Effector CD4-positive, alpha-beta T cell (primary cell): ENCODE measurements at places on chromosomes 4 and X.

DNA sequence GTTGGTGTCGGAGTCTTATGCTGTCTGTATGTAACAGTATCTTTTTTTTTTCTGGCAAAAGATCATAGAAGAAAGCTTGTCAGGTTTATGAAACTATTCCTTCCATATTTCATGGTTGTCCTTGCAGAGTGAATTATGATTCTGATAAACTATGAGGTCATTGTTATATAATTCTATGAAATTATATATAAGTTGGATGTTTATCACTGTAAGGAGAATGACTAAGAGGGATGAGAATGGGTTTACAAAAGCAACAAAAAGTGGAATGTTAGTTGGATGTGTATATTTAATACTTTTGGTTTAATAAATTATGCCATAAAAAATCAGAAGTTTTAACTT, 43.1 kb downstream of the RAPGEF2 start:
- DNase-seq = no peak

GRCh38 chr4:150231107-150231770, 153.0 kb downstream of the DCLK2 start:
- DNase-seq = no peak

GRCh38 chr4:40363382-40363920, 28.3 kb downstream of the CHRNA9 start:
- DNase-seq = no peak

- DNase-seq = no peak
Measured at GRCh38 chrX:13369256-13370030, 49.6 kb upstream of the ATXN3L start.

DNA sequence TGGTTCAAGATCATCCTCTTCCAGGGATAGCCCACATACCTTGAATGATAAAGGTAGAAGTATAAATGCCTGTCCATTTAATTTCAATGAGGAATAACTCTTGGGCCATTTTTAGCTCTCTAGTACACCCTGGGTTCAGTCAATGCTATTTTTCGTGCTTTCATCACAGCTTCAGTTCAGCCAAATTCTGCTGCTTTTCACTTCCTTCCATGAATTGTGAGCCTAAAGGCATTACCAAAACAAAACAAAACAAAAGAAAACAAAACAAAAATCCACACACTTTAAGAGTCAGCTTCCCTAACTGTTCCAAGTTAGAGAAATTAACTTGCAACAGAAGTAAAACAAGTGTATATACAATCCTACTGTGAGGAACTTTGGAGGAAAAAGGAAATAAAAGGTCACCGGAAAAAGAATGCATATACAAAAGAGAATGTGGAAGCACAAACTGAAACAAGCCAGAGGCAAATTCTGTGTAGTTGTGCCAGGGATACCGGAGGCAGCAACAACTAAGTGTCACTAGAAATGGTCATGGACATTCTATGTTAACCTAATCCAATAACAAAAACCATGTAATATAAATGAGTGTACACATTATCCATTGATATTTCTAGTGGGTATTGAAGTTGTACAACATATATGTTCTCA, 423.1 kb downstream of the KCTD8 start:
- no peak for DNase-seq

- DNase-seq = no peak
Measured at GRCh38 chr4:127667116-127667515, 34.4 kb downstream of the INTU start.

GRCh38 chr4:153589703-153590595, 94.1 kb upstream of the TLR2 start:
- DNase-seq = no peak

DNA sequence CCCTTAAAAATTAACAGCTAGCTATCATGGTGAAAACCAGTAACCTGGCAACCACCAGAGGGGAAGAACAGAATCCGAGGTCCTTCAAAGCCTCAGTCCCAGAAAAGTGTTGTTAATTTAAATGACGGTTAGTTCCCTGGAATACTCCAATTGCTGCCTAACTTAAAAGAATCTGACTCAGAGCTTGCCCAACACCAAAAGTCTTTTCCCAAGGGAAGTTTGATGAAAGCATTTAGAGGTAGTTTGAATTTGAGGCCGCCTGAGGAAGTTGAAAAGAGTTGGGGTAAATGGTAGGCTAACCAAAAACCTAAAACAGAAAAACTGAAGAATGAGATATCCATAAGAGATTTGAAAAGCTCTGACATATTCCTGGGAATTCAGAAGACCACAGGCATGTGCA, 46.6 kb downstream of the IL13RA2 start:
- no peak for DNase-seq

GRCh38 chrX:4268676-4269075, 555.2 kb upstream of the PRKX start:
- no peak for DNase-seq

- no peak for DNase-seq
Measured at GRCh38 chrX:73944563-73944908, 359.4 kb upstream of the ZCCHC13 start.

DNA sequence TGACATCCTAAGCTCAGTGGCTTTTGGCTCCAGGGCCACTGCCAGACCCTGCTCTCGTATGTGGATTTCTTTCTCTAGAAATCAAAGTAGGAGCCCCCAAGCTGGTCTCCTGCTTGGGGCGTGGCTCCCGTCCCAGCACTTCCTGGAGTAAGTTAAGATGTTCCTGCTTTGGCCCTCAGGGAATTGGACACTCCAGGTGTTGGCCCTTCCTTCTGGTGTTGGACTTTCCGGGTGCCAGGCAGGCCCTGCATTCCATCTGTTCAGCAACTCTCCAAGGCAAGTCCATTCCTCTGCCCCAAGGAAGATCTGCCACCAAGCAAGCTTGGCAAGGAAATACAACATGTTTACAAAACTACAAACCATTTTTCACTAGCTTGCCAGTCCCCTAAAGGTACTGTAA, 22.1 kb upstream of the GPC4 start:
- DNase-seq = no peak

- no peak for DNase-seq
Measured at GRCh38 chr4:7770224-7771050, 169.2 kb downstream of the AFAP1 start.

GRCh38 chrX:153064061-153064460, 7.8 kb downstream of the PNMA3 start:
- no peak for DNase-seq

DNA sequence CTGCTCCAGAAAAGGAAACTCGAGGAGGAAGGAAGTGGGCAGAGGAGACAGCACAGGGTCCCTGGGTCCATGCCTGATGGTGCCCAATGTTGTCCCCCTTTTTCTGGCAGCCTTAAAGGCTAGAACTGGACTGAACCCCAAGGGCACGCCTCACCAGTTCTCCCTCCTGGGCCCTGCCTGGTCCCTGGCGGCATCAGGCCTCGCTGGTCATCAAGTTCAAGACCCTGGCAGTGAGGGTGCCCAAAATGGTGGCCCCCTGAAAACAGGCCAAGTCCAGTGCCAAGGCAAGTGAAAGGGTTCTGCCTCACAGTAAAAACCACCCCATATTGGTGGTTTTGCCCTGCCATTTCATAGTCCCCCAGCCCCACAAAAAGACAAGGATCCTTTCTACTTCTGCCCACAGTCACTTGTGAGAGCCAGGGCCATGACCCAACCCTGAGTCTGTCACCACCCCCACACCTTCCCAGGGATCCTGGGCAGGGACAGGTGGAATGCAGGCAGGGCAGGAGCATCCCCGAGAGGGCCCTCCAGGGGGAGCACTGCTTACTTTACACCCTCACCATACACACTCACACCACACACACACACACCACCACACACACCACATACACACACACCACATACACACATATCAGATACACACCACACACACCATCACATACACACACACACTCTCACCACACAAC, 107.6 kb downstream of the DCTD start:
- no peak for DNase-seq

DNA sequence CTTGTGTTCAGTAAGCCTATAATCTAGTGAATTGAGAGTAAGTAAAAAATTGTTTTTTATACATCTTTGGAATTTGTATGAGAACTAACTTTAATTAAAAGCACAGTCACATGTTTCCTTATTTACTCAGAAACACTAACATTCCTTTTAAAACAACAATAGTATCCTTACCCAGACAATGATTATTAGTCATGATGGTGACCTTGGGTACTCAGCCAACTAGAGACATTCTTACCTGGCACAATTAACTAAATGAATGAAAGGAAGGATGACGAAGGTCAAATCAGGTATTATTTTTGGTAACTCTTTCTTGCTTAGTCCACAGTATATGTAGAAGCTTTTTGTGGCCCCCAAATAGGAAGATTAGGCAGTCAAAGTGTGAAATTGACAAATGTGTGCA, 901.0 kb downstream of the FAT4 start:
- DNase-seq = no peak

- no peak for DNase-seq
Measured at GRCh38 chr4:102345795-102346100, 466 bp upstream of the SLC39A8 start.

- DNase-seq = no peak
Measured at GRCh38 chrX:131521824-131522223, 22.1 kb upstream of the OR13H1 start.

DNA sequence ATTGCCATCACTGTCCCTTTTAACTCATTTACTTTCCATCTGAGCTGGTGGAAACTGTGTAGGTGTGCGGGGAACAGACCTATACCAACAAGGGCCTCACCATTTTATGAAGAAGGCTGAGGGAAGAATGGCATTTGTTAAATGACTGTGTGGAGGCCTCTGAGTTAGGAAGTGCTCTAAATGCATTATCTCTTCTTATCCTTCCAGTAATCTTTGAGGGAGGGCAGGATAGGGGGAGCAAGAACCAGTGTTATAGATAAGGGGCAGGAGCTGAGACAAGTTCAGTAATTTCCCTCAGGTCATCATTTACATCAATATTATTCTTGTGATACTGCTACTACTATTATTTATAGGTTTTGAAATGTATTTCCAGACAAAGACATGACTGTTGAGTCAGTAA, 122.4 kb upstream of the PDLIM3 start:
- no peak for DNase-seq

GRCh38 chr4:141077611-141078225, 55.6 kb downstream of the RNF150 start:
- no peak for DNase-seq

DNA sequence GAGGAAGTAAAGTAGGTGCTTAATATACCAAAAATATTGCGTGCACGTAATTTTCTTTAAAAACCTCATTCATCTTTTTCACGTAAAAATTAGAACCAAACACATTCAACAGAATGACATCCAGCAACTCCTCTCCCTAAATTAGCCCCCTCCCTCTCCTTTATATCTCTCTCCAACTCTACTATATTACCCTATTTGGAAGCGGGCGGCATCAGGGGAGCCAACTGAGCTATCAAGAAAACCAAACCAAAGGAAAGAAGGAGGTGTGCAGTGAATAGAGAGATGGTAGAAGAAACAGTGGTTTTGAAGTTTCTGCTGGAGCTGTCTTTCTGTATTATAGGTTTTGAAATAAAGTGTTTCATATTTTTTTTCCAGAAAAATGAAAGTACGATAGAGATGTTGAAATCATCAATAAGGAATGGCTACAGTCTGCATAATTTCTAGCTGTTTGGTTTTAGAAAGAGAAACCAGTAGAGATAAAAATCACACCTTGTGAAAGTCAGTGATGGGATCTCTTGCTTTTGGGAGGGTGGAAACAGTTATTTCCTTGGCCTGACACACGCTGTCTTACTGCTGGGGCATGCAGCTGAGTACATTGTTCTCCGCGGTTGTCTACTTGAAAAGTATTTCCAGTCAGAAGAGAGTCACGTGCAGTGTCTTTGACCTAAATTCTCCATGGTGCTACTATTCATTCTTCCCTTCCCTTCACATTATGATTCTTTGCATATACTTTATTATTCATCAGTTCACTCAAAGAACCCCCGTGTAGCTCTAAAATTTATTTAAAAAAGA, 94.1 kb upstream of the WDR17 start:
- no peak for DNase-seq

GRCh38 chrX:101462892-101463291, 22.4 kb upstream of the ARMCX4 start:
- DNase-seq = no peak

DNA sequence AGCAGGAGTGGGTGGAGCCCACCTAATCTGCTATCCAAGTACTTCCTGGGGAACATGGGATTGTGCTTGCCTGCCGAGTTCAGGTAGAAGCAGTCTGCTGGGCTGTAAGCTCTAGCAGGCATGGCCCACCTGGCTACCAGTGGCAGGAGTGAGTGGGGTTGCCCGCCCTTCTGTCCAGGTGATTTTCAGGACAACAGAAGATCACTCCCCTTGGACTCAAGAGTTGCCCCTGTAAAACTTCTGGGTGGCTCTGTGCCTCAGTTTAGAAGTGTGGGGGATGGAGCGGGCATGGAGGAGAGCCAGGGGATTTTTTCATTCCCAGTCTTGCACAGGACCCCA, 43.5 kb downstream of the NDST3 start:
- DNase-seq = no peak

DNA sequence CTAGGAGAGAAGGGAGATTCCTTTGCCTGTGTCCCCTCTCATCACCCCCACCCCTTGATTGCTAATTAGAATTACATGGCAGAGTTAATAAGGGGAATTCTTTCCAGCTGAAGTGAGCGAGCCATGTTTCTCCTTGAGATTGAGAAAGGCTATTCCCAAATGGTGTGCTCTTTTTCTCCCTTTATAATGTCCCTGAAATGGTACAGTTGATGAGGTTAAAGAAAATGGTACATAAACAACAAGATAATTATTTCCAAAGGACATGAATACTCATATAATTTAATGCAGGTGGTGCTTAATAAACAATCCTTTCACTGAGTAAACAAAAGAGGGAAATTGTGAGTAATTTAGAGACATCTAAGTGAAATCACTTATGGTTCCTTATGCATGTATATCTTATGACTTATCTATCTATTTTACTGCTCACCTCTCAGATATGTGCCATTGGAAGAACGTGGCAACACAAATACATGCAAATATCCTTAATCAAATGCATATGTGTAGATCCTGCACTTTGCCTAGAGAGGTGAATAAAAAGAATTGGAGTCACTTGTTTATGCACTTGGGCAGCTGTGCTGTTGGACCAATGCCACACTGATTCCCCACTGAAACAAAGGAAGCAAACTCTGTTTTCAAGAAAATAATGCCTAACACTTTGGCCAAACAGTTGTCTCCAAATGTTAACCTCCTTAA, 106.6 kb upstream of the WDR44 start:
- no peak for DNase-seq

- DNase-seq = no peak
Measured at GRCh38 chrX:21678048-21678612, 20.0 kb upstream of the KLHL34 start.

GRCh38 chr4:183304067-183304466, 16.0 kb downstream of the CLDN22 start:
- DNase-seq = no peak

- no peak for DNase-seq
Measured at GRCh38 chr4:76484654-76485053, 49.6 kb downstream of the SHROOM3 start.

DNA sequence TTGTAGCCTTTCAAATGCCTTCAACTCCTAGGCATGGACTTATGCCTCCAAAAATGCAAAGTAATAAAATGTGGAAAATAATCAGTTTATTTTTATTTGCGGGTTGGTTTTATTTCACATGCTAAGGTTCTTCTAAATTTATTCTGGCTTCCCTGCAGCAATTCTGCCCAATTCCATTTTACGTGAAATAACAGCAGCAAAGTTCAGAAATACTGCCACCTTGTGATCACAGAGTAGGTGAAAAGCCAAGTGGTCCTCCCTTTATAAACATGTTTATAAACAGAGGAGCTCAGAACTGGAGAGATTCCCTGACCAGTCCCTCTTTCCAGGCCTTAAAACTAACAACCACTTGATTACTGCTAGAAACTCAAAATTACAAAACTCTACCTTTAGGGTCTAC, 14.7 kb upstream of the DCHS2 start:
- DNase-seq = no peak

- no peak for DNase-seq
Measured at GRCh38 chr4:44760142-44760898, 34.0 kb upstream of the GNPDA2 start.

GRCh38 chrX:136635235-136635634, 12.7 kb upstream of the CD40LG start:
- DNase-seq = no peak
